ENCODE measurements at places on chromosomes 3 and 15.
A peak's percentile ranks its signal among the peaks of the same experiment; 100 is the strongest.

DNA sequence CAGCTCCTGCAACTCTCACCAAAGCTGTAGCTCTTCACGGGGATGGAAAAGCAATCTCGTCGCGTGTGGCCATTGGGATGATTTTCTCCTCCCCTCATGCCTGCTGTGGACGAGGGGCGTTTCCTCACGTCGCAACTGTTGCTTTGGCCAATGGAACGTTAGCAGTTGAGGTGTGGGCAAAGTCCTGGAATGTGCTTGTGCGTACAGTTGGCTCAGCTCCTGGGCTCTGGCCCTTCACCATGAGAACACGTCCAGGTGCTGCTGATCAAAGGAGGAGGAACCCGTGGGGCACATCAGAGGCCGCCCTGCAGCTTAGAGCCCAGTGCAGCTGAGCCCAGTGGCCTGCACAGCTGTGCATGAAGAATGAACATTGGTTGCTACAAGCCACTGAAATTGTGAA, 186.1 kb downstream of the TJP1 start:
- DNase-seq = no peak

- no peak for DNase-seq
Observed at GRCh38 chr3:113234688-113235260, 23.4 kb downstream of the BOC start.

DNA sequence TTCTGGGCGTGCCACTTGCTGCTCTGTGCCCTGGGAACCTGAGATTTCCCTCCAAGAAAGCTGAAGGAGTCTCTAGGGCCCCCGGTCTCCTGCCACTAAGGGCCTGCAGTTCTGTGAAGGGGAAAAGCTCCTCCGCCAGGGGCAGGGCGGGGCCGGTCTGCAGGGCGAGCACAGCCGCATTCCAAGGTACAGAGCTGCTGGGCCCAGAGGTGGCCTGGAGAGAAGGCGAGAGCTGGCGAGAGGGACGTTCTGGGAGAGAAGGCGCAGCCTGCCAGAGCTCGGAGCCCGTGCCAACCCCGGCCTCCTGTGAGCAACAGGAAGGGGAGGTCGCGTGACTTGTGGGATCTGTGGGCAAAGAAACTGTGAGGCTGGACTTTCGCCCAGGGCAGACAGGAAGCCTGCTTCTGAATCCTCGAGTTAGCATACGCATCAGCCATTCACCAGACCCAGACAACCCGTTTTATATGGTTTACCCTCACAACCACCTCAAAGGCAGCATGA, 500.4 kb downstream of the SHQ1 start:
- peak; percentile 72 for DNase-seq

DNA sequence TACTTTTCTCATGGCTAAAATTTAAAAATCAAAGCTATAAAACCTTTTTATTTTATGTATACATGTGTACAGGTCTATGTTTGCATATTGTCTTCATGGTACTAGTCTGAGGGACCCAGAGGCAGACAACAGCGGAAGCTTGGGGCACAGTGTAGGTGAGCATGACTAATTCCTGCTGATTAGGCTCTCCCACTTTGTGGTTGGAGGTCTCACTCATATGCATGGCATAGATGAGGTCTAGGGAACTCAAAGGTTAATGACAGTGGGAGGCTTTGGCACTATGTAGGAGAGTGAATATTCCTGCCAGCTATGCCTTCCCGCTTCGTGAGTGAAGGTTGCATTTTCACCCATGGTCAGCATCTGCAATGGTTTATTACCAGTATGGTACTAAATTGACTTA, 47.5 kb upstream of the AADACL2 start:
- DNase-seq = no peak

DNA sequence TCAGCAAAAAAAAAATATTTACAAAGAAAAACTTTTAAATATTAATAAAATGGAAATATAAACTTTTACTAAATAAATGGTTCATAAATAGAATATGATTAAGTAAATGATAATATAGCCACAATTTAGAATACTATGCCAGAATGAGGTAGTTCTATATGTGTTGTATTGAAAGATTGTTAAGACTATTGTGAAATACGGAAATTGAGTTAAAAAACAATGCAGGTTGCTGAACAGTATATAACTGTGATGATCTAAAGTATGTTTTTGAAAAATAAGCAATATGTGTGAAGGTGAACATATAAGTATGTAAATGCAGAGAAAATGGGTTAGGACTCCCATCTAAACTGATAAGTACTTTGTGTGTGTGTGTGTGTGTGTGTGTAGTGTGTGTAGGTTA, 1.2 kb downstream of the ZNF35 start:
- DNase-seq = no peak

- no peak for DNase-seq
Observed at GRCh38 chr3:172238188-172238587, 198.8 kb downstream of the FNDC3B start.

- peak; percentile 79 for DNase-seq
Observed at GRCh38 chr3:186520957-186521842, 23.0 kb downstream of the CRYGS start.

DNA sequence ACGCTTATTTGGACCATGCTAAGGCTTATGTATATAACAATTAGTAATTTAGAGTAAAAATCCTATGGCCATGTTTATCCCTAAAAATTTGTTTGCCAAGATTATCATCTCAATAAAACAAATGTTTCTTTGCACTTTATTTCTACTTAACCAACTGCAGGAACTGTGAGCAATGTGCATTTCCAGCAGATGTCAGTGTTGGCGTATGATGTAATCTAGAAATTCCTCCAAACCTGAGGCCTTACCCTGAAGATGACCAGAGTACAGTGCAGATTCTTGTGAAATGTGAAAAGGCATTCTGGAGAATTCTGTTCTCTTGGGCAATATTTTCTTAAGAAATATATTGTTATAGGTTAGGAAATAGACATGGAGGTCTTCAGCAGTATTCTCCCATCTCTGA, 205.9 kb downstream of the MBNL1 start:
- DNase-seq = no peak

DNA sequence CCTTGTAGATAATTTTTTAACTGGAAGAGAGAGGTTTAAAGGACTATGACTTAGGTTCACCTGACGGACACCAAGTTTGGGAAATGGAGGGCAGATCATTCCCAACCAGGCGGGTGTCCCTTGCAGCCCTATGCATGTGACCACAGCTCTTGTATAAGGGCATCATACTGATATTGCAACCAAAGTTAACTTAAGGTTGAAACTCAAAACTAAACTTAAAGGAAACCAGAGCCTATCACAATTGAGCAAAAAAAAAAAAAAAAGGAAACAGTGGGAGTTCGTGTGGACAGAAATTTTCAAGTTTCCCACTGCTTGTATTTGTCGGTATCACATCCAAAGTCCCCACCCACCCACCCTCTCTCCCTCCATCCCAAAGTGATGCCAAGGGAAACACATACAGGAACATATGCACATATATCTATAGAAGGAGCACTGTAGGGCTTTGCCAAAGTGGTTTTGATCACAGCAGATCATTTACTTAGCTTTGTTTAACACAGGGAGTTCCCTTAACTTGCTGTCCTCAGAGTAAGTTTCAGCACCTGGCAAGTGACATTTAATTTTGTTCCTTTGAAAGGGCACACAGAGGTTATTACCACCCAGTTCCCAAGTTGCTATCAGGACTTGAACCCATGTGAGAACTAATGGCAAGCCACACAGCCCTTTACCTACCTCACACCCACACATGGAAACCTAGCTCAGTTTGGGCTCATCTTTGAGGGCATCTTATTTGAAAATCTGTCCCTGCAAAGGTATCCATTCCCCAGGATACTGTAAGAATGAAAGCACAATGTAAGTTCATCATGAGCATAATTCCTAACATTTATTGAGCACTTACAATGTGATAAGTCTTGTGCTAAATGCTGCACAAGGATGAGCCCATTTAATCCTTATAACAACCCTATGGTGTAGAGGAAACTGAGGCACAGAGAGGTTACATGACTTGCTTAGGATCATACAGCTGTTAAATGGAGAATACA, 204.5 kb upstream of the CMC1 start:
- no peak for DNase-seq

DNA sequence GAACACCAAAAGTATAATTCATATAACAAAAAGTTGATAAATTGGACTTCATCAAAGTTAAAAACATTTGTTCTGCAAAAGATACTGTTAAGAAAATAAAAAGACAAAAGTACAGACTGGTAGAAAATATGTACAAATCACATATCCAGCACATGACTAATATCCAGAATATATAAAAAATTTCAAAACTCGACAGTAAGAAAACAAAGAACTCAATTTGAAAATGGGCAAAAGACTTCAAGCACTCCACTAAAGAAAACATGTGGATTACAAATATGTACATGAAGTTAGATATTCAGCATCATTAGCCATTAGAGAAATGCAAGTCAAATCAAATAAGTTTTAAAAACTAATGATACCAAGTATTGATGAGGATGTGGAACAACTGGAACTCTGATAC, 6.7 kb downstream of the GK5 start:
- no peak for DNase-seq

GRCh38 chr15:30889196-30889595, 14.5 kb upstream of the FAN1 start:
- no peak for DNase-seq

GRCh38 chr3:162367429-162368260, 871.0 kb downstream of the OTOL1 start:
- DNase-seq = no peak

GRCh38 chr3:138125548-138126221, 6.5 kb downstream of the A4GNT start:
- DNase-seq = no peak

GRCh38 chr15:59993041-59993750, 10.9 kb upstream of the FOXB1 start:
- no peak for DNase-seq

- no peak for DNase-seq
Observed at GRCh38 chr15:87080547-87080946, 1000.9 kb downstream of the AGBL1 start.

DNA sequence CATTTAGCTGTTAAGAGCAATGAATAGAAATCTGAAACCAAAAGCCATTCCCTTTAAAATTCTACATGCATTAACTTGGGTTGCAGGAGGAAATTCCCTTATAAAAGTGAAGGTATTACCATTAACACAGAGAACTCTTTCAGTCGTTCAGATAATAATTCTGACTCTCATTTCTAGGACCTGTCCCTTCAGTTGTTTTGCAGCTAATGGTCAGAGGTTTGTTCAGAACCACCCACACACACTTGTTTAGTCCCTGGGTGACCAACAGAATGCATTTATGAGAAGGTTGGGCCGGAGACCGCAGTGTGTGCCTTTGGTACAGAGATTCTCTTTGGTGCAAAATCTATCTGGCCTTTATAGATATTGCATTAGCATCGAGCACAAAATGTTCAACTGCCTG, 492.5 kb downstream of the NLGN1 start:
- DNase-seq = no peak

DNA sequence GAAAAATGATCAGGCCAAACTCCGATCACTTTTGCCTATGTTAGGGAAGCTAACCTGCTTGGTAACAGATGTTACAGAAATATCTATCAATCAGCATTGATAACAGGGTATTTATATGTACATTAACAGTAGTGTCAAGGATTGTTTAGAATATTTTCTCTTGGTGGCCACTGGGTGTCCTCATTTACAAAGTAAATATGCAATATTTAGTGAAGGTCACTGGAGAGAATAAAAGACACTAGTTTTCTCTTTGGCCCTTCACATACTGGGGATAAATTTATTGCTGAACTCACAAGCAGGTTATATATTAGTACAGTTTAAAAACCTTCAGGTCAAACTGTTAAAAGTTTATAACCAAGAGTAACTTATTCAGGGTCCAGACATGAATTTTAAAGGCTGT, 69.0 kb downstream of the TIGIT start:
- DNase-seq = no peak

- no peak for DNase-seq
Observed at GRCh38 chr15:57914350-57915055, 151.0 kb downstream of the ALDH1A2 start.

DNA sequence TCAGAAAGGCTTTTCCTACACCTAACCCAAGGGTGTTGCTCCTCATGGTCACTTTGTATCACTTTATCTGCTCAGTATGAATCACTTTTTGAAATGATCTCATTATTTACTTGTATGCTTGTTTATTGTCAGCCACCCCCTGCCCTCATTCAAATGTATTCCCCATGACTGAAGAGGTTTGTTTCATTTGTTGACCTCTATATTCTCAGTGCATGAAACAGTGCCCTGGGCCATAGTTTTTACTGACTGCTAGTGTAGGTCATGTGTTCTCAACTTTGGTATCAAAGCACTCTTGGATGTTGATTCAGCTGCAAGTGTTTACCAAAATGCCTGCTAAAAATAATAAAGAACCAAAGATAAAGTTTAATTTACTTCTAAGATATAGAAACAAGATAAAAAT, 381.7 kb upstream of the ARPP21 start:
- DNase-seq = no peak

GRCh38 chr3:30473374-30474051, 132.9 kb upstream of the TGFBR2 start:
- DNase-seq = no peak

GRCh38 chr3:152405915-152406802, 137.4 kb downstream of the MBNL1 start:
- DNase-seq = no peak

DNA sequence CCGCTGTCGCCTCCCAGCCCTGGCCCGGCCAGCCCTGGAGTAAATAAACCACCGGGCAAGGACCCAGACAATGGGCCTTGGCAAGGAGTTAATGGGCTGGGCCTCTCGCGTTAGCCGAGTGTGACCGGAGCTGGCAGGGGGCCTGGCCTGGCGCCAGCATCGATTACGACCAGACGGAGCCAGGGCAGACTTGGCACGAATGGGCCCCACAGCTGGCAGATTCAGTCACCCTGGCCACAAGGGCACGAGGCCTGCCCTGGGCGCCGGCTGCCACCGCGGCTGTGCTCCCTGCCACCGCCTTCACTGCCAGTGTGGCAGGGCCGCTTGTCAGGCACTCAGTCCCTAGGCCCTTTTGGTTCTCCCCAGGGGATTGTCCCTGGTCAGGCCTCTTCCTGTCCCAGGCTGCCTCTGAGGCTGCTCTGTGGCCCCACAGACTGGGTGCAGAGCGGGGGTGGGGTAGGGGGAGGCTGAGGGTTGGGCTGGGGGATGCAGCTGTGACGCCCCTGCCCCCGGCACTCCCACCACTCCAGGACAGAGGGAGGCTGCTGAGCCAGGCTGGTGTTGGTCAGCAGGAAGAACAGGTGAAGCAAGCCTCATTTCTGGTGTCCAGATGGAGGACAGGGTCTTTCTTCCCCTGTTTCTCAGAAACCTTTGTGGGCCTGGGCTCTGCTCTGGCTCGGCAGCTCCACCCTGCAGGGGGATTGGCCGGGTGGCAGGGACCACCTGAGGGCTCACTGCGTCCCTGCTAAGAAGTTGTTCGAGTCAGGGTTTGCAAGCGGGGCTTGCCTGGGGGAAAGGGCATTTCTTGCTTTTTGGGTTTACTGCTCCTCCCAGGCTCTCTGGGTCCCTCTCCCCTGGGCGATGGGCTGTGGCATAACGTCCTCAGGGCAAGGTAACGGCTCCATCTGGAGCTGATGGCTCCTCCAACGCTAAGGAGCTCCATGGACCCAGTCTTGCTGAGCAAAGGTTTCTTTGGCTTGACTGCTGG, 30.5 kb upstream of the SRP14 start:
- DNase-seq = no peak

DNA sequence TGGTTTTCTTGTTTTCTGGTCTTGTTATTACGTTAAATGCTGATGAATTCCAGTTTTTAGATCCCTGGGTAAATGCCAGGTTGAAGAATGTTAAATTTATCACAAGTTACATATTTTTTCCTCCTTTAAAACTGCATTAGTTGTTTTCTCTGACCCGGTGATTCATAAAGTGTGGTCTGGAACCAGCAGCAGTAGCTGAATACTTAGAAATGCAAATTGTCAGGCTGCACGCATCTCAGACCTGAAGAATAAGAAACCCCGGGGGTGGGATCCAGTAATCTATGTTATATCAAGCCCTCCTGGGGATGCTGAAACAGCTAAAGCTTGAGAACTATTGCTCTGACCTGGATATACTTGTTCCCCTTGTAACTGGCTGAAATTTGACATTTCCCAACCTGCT, 69.1 kb downstream of the PEX5L start:
- DNase-seq = no peak

All from activated CD4-positive, alpha-beta T cell treated with anti-CD3 and anti-CD28 coated beads, Interleukin-2, amount 50 U/mL, for 48 hours (primary cell).